ENCODE measurements at places on chromosomes 6 and 20.

- no peak for DNase-seq
These were observed 37.1 kb downstream of the MYLK4 start for GRCh38 chr6:2713473-2714110.

GRCh38 chr6:139409026-139409425 lies 34.6 kb upstream of the CITED2 start:
- DNase-seq: no peak

DNA sequence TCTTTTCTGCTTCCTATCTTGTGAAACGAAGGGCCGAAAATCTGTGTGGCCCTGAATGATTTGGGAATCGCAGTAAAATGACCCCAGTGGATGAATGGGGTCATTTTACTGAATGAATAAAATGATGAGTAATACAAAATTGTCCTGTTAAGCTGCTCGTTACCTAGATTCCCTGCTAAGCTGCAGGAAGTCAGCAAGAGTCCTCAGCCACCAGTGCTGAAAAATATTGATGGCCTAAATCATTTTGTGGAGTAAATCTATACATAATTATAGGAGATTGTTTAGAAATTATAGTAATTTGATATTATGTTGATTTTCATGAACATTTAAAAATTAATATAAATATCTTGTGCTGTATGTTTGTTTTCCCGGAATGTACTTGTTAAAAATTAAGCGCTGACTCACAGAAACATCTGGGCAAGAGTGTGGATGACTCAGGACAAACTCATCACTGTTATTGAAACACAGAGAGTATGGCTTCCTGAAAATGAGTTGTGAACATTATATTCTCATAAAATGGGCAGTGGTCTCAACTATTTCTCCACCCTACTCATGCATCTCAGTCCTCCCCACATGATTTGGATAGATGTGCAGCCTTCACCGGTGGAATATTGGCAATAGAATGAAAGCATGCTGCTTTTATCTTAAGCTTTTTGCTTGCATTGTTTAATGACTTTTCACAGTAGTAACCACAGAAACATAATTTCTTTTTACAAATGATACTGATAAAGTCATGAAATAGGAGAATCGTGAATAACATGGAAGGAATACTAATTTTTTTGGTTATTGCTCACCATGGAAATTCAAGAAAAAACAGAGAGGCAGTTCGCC lies 36.2 kb upstream of the RGS17 start:
- DNase-seq: no peak

- no peak for DNase-seq
These were observed 637.8 kb upstream of the EYS start for GRCh38 chr6:66344796-66345195.

GRCh38 chr20:37992802-37993409 lies 40.4 kb downstream of the TTI1 start:
- DNase-seq: no peak

GRCh38 chr20:23007886-23008655 lies 27.0 kb upstream of the SSTR4 start:
- DNase-seq: no peak

GRCh38 chr6:93423542-93423941 lies 4.2 kb upstream of the EPHA7 start:
- no peak for DNase-seq

- DNase-seq: no peak
These were observed 8.8 kb downstream of the ASF1A start for GRCh38 chr6:118902726-118903125.

GRCh38 chr6:45681860-45682511 lies 304.3 kb upstream of the SUPT3H start:
- no peak for DNase-seq

DNA sequence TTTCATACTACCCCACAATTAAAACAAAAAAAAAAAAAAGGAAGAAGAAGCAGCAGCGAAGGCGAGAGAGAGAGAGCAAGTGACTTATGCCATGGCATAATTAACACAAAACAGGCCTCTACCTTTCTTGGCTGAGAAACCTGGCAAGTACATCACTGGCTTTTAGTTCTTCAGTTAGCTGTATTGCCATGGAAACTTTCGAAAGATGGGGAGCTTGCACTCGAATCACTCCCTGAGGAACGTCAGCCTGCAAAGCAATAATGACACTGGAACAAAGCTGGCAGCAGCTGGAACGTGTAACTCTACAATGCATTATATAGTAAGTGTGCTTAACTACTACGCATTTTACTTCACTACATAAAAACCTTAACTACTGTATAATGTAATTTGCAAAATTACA lies 126.1 kb downstream of the ARHGAP18 start:
- DNase-seq: no peak

DNA sequence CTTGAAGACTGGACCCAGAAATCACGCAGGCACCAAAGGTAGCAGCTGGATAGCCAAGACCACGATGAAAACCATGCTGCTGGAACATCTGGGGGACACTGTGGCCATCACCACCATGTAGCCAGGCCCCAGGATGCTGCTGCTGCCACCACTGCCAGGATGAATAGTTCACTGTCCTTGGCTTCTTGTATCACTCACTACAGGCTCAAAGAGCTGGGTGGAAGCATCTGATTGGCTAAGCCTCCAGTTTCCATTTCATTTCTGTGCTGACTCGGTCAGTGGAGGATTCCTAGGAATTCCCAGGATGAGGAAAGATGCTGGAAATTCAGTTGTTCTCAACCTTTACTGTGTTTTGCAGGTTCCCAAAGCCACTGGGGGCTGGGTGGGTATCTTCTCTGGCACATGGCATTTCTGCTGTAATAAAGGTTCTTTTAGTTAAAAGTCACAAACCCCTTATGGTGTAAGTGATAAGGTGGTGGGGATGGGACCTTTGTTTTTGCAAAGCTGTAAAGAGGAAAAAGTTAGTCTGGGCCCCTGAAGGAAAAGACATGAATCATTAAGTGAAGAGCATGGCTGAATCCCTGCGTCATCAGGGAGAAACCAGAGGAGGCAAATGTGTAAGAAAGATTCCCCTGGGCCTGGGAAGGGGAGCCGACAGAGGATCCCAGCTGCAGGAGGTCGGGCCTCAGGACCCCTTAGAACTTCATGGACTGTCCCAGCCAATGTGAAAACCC lies 75.6 kb upstream of the RNF24 start:
- no peak for DNase-seq

- no peak for DNase-seq
These were observed 63.3 kb upstream of the PDE10A start for GRCh38 chr6:165726290-165726875.

DNA sequence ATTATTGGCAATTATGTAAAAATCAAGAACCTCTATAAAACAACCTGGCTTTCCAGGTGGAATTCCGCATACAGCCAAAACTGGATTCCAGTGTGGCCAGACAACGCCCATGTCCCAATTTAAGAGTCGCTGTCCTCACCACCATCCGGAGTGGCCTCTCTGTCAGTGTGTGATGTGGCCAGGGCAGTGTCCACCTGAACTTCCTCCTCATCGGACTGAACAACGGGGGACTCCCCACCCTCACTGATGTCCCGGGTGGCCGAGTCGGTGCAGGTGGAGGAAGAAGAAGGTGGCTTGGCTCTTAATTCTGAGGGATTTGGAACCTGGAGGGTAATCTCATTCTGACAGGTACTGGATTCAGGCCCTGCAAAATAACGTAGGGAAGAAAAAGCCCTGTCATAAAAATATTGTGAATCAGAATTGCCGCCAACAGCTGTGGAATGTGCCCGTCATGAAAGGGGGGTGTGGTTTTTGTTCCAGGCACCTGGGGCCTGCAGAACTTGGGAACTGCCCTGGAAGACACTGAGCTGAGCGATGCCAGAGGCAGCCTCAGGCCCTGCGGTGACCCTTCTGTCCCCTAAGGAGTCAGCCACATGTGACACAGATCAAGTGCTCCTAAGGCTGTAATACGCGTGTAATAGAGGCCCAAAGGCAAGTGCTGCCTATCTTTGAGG lies 139.8 kb downstream of the DTNBP1 start:
- no peak for DNase-seq

DNA sequence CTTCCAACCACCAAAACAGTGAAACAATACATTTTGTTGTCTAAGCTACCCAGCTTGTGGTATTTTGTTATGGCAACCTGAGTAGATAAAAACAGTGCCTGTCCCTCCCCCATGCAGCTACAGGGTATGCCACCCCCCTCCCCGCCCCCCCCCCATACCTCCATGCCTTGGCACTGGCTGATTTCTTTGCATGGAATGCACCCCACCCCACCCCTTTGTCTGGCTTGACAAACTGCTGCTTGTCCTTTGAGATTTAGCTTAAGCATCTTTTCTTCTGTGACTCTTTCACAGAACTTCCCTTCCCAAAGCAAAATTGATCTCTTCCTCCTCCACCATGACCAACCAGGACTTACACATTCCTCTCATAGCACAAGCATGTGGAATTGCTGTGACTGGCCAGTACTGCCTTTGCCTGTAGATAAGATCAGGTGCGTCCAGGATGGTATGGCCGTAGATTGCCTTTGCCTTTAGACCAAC lies 64.6 kb upstream of the ADGRF1 start:
- no peak for DNase-seq

DNA sequence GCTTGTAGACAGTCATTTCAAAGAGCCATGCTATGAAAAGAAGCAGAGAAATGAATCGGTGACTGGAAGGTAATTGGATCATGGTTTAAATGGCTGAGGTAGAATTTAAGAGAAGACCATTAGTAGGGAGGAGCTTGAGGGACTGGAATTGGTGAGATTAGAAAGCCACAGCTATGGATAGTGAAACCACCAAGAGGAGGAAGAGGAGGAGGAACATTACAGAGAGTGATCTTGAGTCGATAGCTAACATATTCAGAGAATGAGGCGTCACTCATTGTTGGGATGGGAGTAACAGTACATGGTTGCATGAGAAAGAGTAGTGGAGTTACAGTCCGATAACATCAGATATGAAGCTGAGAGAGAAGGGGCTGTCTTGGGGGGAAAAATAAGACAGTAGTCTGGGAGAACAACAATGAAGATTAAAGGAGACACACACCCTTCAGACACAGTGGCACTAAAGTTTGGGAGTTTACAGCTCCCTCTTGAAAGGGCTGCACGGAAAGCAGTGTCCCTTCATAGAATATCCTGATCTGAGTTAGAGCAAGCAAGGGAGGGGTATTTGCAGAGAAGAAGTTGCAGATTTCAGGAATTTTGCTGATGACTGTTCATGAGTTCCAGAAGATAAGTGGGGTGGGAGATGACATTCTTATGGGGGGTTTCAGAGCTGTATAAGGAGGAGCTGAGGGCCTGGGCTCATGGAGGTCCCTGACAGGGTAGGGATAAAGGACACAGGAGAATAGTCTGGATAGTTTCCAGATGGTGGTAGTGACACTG lies 15.1 kb upstream of the LAMP5 start:
- no peak for DNase-seq

- no peak for DNase-seq
These were observed 42.8 kb upstream of the HFE start for GRCh38 chr6:26044140-26045064.

GRCh38 chr6:97312241-97312640 lies 29.2 kb upstream of the MMS22L start:
- no peak for DNase-seq

DNA sequence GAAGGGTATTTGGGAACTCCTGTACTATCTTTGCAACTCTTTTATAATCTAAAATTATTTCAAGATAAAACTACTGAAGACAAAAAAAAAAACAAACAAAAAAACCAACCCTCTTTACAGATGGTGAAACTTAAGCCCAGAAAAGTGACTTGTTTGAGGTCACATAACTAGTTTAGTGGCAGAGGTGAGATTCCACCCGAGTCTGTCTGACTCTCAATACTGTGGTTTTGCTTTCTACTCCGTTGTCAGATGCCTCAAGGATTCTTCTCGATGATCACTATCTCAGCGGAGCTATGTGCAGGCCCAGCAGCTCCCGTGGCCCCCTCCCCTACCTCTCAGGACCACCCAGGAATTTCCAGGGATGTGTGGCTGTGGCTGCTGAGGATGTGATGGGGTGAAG lies 36.1 kb upstream of the KCNB1 start:
- no peak for DNase-seq

GRCh38 chr6:44048277-44048676 lies 79.0 kb downstream of the MRPL14 start:
- no peak for DNase-seq

GRCh38 chr6:34445313-34445860 lies 19.5 kb upstream of the RPS10 start:
- DNase-seq: no peak

DNA sequence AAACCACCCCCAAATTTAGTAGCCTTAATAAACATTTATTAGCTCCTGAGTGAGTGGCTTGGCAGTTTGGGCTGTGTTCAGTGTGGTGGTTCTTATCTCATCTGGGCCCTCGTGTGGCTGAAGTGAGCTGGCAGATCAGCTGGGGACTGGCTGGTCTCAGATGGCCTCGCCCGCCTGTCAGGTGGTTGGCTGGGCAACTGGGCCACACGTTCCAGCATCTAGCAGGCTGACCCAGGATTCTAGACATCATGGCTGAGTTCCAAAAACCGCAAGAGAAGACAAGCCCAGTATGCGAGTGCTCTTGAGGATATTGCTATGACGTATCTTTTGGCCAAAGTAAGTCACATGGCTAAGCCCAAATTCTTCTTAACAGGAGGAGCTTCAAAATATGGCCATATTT lies 28.9 kb downstream of the EIF2S2 start:
- no peak for DNase-seq

DNA sequence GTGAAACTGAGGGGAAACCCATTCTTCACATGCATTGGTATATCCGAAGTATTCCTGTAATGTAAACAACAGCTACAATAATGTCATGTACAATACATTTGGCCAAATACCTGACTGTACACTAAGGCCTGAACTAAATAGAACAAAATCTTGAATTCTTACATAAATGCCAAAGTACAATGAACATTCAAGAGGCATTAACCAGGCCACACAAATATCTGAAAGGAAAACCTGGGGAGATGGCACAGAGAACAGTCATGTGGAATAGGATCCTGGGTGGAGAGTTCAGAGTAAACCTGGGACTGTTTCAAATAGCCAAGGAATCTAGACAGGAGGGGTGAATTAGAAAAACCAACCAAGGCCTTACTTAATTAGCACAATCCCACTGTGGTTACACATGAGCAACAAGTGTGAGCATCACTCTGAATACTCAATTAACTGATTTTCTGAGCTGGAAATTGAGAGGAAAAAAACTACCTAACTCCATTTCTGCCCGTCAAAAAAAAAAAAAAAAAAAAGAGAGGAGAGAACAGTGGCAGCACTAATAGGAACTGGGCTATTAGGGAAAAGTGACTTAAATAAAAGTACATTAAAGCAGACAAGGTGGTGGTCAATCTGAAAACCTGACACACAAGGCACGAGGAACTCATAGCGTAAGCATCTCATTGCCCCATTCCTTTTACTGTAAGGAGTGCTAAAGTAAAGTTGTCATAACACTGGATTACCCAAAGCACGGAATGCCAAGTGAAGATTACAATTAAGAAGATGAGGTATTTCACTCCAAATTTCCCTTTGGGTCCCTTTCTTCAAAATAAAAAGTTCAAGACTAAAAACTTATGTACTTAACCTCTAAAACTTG lies 10.9 kb downstream of the SNX5 start:
- no peak for DNase-seq

GRCh38 chr6:22019857-22020256 lies 277.0 kb downstream of the PRL start:
- no peak for DNase-seq

- DNase-seq: no peak
These were observed 357.9 kb upstream of the NOX3 start for GRCh38 chr6:155813548-155813947.

GRCh38 chr6:89154131-89154530 lies 8.3 kb downstream of the PM20D2 start:
- DNase-seq: no peak
